Activated CD4-positive, CD25-positive, alpha-beta regulatory T cell (primary cell): ENCODE measurements at places on chromosomes 1 and 21.

DNA sequence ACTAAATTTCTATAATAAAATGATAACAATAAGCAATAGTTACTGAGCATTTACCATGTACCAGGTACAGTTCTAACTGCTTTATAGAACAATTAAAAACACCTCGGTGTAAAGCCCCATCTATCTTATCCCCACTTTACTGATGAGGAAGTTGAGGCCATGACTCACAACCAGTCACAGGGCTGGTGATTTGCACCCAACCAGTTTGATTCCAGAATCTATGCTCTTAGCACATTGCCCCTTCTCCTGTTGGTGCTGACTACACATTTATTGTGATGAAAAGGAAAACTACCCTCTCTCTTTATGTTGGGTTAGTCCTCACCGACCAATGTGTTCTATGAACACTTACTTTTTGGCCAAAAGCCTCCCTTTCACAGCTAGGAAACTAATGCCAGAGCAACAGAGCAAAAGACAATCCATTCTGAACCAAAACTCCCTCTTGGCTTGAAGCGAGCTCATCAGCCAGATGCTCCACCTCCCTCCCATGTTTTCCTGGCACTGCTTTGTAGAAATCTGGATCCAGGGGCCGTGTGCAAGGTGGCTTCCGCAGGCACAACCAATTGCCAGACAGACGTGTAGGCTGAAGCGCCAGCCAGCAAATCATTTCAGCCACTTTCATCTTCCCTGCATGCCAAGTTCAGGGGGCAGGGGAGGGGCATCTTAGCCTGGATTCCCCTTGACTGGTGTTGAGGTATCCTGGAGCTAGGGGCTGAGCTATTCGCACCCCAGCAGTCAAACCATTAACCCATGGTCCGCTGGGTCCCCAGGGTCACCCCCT lies 32.0 kb upstream of the SLC30A1 start:
- no peak for DNase-seq

DNA sequence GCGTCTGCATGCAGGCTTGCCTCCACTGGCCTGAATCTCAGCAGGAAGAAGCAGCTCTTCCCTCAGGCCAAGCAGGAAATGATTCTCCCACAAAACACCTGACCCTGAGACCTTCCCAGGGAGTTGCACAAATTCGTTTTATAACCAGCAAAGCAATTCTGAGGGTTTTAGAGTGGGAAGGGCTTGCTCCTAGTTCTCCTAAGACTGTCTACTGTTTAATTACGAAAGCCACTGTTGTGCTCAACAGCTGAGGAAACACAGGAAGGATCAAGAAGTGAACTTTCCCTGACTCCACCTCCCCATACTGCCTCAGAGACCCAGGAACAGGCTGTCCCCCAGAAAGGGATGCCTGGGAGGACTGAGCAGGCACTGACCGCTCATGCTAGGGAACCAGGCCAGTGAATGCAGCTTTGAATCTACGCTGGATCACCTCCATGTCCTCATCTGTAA lies 37.0 kb upstream of the PUM1 start:
- DNase-seq = no peak

- no peak for DNase-seq
These were observed 66.1 kb upstream of the CXADR start for GRCh38 chr21:17446737-17447136.

DNA sequence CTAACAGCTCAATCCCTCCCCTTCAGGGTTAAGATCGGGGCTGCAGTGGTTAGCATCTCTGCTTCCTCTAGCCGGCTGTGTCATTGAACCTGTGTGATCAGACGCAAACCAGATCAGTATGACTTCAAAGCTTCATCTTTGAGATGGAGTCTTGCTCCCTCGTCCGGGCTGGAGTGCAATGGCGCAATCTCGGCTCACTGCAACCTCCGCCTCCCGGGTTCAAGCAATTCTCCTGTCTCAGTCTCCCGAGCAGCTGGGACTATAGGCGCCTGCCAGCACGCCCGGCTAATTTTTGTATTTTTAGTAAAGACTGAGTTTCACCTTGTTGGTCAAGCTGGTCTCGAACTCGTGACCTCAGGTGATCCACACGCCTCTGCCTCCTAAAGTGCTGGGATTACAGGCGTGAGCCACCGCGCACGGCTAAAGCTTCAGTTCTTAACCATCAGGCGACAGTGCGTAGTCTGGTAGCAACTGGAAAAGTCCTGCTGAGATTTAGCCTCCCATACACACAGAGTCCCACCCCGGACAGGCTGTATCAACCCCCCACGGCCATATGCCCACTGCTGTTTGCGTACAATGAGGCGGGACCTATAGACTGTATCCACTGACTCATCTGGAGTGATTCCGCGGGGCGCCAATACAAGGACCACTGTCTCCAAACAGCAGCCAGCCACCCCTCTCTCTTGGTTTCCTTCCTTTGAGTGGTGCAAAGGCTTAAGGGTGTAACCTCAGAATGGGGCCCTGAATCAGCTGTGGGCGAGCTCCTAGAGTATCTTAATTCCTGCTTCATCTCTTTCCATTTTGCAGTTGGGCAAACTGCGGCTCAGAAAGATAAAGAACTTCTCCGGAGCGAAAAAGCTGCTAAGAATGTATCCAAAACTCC lies 23.3 kb downstream of the CELA3A start:
- peak; percentile 60 for DNase-seq

- DNase-seq = no peak
These were observed 31.2 kb upstream of the LAPTM5 start for GRCh38 chr1:30788580-30789387.
